ENCODE measurements at places on chromosomes 1 and 21.

- DNase-seq: no peak
These were observed 67.6 kb downstream of the TBX19 start for GRCh38 chr1:168348146-168348709.

- DNase-seq: no peak
These were observed 75.6 kb upstream of the KAZN start for GRCh38 chr1:14522926-14523241.

DNA sequence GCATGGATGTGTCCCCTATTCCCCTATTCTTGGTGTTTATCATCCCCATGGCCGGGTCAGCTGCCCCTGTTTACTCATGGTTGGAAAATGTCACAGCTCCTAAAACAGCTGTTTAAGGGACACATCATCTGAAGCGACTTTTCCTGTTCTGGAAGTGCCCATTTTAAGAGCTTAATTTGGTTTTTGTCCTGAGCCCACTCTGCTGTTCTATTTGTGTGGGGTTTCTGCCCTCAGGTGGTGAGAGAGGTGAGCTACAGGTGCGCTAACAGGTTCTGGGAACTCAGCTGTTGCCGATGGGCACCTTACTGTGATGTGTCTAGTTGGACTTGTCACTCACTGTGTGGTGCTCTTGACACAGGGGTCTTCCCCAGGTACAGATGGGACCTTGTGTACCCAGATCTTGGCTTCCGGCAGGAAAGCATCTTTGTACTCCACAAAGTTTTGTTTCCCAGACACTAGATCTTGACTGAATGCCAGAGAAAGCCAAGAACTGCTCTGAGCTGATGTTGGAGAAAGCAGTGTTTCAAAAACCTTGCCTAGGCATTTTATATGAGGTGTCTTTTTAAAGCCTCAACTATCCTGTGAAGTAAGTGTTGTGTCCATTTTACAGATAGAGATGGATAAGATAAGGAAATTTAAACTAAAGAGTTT lies 59.0 kb upstream of the CD1D start:
- no peak for DNase-seq

DNA sequence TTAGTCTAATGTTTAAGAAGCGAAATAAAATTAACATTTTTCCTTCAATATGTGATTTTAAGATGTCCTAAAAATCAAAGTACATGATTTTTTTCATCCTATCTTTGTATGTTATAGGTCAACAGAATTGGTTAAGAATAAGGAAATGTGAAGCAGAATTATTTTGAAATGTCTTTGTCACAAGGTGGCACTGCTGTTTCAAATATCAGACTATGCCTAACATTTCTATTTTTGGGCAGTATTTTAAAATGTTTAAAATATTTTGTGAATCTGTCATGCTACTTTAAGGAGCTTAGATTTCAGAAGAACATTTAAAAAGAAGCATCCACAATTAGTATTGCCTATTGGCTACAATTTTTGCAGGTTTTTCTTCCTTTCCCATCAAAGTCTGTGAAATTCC lies 38.7 kb downstream of the AMY1C start:
- no peak for DNase-seq

DNA sequence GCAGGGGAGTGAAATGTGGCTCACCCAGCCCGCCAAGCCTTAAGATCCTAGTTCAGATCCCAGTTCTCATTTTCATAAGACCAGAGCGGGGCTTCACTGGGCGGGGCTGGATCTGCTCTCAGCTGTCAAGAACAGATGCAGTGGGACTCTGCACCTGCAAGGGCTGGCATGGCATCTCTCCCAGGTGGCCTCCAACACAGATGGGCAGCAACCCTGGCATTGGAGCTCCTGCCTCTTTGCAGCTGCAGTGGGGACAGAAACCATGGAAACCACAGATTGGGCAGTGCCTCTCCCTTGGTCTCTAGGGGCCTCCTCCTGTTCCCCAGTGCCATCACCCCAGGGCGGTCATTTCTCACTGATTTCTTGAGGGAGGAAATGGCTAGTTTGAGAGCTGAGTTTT lies 267.7 kb downstream of the PRDM2 start:
- no peak for DNase-seq

GRCh38 chr1:10909697-10910680 lies 102.5 kb upstream of the TARDBP start:
- peak; percentile 54 for DNase-seq

DNA sequence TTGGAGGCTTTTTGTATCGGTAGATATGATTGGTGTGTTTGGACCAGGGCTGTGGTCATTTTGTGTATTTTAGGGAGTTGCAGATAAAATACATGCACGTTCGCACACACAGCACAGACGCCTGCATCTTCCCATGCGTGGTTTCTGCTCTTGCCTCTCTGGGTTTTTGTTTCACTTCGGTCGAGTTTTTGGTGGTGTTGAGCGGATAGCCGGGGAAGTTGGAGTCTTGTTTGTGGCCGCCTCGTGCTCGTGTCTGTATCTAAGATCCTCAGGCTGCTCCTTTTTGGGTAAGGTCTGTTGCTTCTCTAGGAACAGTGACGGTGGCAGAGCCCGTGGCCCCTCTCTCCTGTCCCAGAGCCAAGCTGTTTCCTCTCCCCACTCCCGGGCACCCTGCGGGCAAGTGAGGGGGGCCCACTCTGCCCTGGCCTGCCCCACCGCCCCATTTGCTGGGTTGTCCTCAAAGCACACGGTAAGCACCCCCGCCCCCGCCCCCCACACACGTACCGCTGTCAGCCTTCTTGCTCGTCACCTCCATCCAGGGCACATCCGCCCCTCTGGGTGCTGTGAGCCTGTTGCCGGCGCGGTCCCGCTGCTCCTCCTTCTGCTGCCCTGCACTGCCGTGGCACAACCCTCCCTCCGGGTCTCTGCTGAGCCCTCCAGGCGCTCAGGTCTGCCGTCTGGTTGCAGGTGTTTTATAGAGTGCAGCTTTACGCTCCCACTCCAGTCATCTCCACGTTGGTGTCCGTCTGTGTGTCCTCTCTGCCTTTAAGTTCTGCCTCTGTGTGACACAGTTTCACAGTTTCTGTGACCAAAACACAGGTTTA lies 51.9 kb downstream of the AGPAT3 start:
- peak; percentile 45 for DNase-seq

DNA sequence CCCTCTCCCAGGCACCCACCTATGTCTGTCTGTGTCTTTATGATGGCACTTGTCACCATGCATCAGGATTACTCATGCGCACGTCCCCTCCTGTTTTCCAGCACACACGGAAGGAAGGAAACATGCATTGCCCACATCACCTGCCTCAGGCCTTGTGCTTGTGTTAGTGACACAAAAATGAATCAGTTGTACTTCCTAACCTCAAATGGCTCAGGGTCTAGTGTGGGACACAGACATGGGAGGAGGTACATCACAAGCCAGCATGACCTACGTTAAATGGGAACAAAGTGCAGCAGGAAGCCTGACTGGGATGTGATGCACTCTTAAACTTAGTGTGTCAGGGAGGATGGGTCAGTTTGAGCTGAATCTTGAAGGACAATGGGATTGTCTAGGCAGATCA lies 126.7 kb downstream of the TRABD2B start:
- DNase-seq: no peak

DNA sequence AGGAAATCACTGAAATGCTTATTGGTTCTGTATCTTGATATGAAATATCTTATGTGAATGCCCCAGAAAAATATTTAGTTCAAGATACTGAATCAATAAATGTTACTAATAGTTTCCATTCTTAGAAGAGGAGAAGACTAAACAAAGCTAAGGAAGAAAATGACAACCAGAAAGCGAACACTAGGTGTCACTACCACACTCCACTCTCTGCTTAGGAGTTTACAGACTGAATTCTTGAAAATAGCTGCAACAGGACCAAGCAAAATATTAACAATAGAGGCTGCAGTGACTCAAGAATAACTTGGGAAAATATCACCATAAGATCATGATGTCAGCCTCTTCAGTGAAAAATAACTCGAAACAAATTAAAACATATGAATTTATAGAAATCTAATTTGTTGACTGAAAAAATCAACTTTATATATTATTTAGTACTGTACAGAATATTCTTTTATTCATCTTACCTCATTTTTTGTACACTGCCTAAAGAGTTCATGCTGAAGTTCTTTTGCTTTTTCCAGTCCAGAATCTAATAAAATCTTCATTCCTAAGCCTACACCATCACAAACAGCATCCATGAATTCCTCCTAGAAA lies 61.6 kb downstream of the KIF14 start:
- no peak for DNase-seq

DNA sequence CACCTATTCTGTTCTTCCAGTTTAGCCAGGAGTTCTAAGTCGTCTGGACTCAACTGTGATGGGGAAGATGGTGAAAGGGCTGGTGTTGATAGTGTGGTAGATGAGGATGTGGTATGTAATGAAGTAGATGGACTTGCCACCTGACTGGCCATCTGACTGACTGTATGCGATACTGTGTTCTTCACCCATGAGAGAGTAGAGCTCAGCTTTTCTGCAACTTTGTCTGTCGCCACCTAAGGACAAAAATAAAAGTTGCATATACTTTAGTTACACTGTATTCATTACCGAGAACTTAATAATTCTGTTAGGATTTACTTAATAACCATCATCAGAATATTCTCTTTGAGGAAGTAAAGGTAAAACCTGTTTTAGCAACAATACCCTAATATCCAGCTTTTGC lies 48.5 kb downstream of the EVI5 start:
- no peak for DNase-seq

- no peak for DNase-seq
These were observed 82.2 kb upstream of the ABCD3 start for GRCh38 chr1:94335950-94336349.

DNA sequence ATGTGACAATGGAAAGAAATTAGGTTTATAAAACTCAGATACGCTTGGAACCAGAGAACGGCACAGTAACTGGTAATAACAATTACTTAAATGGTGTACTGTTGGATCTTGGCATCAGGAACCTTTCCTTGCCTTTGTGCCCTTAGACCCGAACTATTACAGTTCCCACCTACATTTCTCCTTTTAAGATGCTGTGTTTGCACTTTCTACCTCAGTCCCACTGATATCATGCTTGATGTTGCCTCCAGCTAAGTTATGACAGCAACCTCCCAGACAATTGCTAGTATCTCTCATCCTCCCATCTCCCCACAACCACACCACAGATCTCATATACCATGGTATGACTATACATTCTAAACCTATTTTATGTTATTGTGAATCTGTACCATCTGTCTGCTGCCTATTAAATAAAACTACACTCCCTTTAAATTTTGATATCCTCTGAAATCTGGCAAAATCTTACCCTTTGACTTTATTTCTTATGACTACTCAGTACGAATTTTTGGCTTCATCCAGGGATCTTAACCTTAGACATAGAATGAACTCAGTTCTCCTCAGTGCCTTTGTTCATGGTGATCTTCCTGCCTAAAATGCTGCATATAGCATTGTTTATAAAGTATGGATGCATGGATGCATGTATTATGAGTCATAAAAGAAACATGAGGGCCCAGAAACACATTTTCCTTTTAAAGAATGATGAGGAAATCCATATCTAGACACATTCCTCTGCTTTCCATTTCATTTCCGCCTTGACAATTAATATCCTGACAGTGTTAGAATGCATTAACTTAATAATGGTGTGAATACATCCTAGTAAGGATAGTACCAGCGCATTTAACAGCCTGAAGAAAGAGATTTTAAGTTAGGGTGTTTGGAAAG lies 64.1 kb downstream of the LRRC8D start:
- no peak for DNase-seq

DNA sequence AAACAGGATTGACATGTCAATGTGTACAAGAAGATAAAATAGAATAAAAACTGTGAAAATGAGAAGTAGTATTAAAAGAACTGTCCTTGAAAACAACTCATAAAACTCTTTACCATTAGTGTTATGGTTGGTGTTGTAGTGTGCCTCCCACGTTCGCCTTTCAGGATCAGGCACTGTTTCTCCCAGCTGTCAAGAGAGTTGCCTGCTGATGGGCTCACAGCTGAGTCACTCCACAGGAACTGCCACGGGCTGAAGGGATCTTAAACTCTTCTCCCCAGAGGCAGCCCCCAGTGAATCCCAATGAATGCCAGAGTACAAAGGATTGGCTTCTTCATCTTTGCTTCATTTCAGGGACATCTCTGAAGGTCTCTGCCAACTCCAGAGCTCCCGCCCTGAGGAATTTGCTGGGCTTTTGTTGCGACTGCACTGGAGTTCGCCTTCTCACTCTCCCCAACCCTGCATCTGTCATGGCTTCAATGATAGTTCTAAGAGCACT lies 119.6 kb downstream of the ADGRL2 start:
- DNase-seq: no peak

- DNase-seq: peak; percentile 3
These were observed 2.5 kb downstream of the RGS4 start for GRCh38 chr1:163071405-163072255.

- DNase-seq: no peak
These were observed 19.7 kb upstream of the RNU1-4 start for GRCh38 chr1:16720351-16721223.

DNA sequence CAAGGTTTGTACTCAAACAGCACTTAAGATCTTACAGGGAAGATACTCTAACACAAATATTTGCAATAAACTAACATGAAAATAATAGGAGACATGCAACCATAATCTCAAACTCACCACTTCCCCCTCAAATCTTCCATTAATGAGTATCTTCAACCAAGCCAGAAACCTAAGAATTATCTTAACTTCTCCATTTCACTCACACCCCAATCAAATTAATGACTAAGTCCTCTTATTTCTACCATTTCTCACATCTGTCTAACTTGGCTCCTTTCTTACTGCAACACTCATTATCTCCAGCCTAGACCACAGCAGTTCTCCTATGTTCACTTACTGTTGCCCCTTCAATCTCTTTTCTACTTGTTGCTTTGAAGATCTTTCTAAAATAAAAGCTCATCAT lies 10.4 kb downstream of the RBBP5 start:
- DNase-seq: no peak

DNA sequence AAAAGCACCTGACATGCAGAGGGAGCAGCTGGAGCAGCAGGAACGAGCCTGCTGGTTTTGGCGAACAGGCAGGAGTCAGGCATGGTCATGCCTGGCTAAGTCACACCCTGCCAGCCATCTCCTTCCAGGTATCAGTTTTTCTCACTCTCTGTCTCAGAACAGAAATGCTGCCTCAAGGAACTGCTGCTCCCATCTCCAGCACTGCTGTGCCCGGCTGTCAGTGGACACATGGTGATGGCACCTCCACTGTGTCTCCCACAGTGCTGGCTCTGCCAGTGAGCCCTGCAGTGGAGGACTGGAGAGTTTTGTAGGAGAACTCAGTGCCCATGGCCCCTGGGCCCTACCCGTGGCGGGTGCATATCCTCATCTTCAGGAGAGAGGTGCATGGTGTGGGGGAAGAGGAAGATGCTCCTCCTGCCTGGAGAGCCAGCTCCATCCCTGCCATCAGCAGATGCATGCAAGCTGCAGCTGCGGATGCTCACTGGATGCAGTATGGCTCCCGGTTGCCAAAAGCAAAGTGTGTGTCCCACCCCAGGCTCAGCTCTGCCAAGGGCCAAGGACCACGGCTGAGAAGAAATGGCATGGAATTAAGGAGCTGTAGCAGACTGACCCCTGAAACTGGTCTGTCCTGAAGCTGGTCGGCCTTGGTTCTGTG lies 114.7 kb downstream of the GRIK3 start:
- DNase-seq: no peak

- DNase-seq: no peak
These were observed 122.8 kb downstream of the PLPP3 start for GRCh38 chr1:56456435-56457101.

- no peak for DNase-seq
These were observed 4.2 kb downstream of the ADAMTS5 start for GRCh38 chr21:26962621-26963181.

- DNase-seq: no peak
These were observed 117.3 kb upstream of the PKN2 start for GRCh38 chr1:88566615-88567387.

- DNase-seq: no peak
These were observed 106.3 kb downstream of the PAX7 start for GRCh38 chr1:18736958-18737357.

All from stimulated activated CD4-positive, alpha-beta T cell treated with anti-CD3 and anti-CD28 coated beads, Interleukin-15, amount 100 ng/mL, for 1 hour (primary cell).